Muscle of arm (tissue), 14 donors: ENCODE measurements at places on chromosomes 6 and 20.
A peak's percentile ranks its signal among the peaks of the same experiment; 100 is the strongest.

GRCh38 chr6:24823185-24823584 is 24.5 kb upstream of the ARMH2 start:
- DNase-seq: no peak

DNA sequence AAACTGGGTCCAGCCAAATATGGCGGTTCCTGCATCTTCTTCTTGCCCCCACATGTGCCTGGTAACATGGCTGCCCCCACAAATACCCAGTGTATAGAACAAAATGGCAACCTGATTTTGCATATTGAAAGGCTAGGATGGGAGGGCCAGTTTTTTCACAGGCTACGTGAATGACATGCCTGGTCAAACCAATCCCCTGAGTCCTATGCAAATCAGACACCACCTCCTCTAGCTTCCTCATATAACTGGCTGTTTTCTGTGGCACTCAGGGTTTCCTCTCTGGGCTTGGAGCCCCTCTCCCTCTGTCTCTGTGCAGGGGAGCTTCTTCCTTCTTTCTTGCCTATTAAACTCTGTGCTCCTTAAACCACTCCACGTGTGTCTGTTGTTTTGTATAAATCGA is 372.1 kb downstream of the KIF16B start:
- DNase-seq: no peak

GRCh38 chr6:40550202-40551101 is 36.7 kb downstream of the LRFN2 start:
- DNase-seq: no peak

DNA sequence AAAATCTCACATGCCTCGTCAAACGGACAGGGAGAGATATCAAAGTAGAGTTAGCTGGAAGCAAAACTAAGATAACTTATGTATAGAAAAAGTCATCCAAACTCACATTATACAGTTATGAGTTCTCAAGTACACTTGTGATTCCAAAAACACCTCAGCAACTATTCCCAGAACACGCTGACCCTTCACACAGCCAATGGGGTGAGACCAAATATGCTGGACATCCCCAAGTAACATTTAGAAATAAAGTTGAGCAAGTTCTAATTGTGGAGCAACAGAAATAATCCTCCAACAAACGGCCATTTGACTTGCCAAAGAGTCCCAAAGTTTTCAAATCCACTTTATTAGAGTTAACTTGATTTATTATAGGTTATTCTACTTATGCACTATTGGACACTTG is 52.4 kb downstream of the LY86 start:
- no peak for DNase-seq

DNA sequence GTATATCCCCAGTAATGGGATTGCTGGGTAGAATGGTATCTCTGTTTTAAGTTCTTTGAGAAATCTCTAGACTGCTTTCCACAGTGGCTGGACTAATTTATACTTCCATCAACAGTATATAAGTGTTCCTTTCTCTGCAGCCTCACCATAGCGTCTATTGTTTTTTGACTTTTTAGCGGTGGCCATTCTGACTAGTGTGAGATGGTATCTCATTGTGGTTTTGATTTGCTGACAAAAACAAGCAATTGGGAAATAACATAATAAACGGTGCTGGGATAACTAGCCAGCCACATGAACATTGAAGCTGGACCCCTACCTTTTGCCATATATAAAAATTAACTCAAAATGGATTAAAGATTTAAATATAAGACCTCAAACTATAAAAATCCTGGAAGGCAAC is 14.2 kb downstream of the OR2A4 start:
- no peak for DNase-seq

DNA sequence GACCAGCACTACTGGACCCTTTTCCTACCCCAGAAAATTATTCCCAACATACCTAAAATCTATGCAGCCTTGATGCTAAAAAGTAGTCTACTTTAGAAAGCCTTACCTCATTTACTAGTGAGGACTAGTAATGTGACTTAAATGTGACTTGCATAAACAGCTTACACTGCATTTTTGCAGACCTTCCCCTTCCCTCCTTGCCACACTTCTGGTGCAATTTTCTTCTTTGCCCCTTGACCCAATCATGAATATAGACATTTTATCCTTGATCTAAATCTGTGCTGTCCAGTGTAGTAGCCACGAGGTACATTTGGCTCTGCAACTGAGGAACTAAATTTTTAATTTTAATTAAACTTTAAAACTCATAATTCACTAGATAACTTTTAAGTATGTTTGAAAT is 7.0 kb upstream of the ZKSCAN8 start:
- DNase-seq: no peak

DNA sequence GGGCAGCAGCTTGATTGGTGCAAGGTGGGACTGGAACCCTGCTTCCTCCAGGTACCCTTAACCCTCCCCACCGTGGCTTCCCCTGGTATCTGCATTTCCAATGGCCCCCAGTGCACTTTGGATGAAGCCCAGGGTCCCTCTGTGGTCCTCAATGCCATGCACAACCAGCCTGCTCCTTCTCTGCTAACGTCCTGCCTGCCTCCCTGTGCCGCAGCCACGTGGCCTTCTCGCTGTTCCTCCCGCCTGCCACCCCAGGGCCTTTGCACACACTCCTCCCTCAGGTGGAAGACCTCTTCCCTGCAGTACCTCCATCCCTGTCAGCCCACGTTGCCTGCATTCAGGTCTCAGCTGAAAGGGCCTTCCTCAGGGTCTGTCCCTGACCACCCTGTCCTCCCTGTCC is 101.6 kb downstream of the BMP7 start:
- DNase-seq: no peak

DNA sequence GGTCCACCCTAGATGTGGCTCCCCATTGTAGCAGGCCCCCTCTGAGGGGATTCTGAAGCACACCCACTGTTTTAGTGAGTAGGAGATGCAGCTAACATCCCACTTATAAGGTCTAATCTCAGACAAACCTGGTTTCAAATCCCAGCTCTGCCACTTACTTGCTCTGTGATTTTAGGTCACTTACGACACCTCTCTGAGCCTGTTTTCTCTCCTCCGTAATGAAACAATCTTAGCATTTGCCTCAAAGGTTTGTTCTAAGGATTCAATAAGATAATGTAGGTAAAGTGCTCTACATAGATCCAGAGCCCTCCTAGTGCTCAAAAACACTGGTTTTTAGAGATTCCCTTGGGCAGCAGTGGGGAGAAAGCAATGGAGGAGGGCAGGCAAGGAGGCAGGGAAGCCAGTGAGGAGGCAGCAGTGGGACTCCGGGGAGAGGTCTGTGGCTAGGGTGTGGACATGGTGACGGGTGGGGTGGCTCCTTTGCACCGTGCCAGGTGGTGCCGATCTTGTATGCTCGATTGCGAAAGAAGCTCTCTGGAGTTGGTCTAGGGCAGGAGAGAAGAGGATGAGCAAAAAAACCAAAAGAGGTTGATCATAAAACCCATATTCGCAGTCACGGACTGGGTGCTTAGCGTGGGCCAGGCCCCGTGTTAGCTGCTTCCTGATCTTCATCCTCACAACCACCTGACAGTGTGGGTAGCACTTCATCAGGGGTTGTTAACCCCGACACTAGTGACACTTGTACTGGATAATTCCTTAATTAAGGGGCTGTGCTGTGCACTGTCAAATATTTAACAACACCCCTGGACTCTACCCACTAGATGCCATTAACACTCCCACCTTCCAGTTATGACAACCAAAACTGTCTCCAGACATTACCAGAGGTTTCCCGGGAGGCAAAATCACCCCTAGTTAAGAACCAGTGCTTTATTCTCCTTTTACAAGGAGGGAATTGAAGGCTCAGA is 16.8 kb upstream of the PTGIS start:
- no peak for DNase-seq

- DNase-seq: no peak
These were observed 12.9 kb downstream of the SOD2 start for GRCh38 chr6:159680104-159680503.

DNA sequence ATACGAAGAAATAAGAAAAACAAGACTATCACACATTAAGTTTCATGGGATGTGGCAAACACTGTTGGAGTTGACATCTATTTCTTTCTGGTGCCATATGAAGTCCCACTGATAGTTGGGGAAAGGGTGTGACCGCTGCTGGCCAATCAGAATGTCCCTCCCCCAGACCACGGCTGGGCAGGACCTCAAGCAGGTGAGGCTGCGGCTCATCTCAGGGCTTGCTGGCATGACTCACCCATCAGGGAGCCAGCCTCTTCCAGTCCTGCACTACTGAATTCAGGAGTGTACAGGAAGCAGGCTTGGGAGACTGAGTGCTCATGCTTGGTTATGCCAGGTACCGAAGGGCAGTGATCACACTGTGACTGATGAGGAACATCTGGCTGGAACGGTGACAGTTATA is 18.9 kb downstream of the PREP start:
- no peak for DNase-seq

GRCh38 chr20:17557675-17558006 is 12.2 kb upstream of the DSTN start:
- no peak for DNase-seq

- no peak for DNase-seq
These were observed 161.4 kb downstream of the FOXC1 start for GRCh38 chr6:1770968-1771723.

DNA sequence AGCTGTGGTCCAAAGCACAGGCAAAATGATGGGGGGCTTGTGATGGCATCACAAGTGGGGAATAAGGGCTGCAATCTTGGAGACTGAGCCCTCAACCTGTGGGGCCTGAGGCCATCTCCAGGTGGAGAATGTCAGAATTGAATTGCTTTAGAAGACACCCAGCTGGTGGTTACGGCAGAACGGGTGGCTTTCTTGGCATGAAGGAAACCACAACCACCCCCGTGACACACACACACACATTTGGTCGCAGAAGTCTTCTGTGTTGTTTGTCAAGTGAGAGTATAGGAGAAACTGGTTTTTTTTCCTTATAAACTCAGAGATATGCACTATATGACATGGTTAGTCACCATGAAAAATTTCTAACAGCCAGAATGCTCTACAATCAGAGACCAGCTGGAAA is 139.5 kb upstream of the CDH4 start:
- DNase-seq: no peak

DNA sequence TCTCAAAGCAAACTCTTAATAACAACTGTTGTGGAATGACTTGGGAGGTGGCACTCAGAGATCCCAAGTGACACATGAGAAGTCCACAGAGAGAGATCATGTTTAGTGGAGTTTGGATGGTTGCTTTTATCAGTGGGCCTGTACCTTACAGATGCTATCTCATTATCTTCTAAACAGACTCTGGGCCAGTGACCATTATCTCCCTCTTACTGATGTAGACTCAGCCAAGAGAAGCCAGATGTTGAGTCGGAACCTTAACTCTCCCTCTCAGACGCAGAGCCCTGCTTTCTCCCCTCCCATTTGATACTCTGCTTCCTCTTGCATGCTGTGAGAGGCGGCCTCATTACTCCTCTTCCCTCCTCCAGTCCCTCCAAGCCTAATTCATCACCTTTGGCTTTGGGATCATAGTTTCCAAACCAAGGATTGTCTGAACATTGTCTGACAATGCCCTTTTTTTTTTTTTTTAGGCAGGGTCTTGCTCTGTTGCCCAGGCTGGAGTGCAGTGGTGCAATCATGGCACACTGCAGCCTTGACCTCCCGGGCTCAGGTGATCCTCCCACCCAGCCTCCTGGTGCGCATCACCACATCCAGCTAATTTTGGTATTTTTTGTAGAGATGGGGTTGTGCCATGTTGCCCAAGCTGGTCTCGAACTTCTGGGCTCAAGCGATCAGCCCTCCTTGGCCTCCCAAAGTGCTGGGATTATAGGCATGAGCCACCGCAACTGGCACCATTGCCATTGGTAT is 4.5 kb upstream of the DDR1 start:
- DNase-seq: no peak

DNA sequence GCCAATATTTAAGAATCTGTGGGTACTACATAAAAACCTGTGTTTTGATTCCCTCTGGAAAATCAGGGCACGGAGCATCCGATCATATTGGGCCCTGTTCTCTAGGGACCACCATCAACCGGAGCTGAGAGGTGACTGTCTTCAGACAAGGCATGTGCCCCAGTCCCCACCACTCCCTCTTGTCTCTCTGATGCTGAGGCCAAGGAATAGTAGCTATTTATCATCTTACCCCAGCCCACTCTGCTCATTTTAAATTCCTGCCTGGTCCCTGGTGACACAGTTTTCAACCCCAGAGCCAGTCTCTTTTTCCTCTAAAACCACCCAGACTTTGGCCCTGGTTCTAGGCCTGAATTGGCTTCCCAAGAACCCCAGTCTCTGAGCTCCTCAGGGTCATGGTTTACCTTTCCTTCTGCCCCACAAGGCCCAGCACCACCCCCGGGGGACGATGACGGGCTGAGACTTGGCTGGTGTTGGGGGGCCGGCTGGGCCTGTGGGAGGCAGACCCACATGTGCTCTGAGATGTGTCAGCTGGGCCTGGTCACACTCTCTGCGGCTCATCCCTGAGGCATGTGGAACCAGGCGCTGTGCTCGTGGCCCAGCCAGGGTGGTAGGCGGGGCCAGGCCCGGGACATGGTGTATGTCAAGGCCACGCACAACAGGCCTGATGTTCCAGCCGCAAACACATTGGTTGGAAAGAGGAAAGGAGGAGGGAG is 114.4 kb downstream of the CEBPB start:
- peak; percentile 62 for DNase-seq

- DNase-seq: no peak
These were observed 133.6 kb upstream of the CITED2 start for GRCh38 chr6:139508023-139508422.

- DNase-seq: no peak
These were observed 1377.8 kb upstream of the CITED2 start for GRCh38 chr6:140752234-140752633.

DNA sequence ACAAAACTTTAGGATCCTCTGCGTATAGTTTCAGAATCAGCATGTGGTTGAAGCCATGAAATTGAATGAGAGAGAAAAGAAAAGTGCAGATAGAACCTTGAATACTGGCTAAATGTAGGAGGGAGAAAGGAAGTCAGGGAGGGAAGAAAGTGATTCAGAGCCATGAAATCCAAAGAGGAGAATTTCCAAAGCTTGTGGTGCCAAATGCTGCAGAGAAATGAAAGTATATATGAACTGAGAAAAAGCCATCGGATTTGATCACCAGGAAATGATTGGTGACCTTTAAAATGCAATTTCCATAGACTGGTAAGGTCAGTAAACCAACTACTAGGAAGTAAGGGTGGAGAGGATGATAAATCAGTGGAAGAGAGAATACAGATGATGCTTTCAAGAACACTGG is 142.3 kb downstream of the TFAP2A start:
- DNase-seq: no peak

DNA sequence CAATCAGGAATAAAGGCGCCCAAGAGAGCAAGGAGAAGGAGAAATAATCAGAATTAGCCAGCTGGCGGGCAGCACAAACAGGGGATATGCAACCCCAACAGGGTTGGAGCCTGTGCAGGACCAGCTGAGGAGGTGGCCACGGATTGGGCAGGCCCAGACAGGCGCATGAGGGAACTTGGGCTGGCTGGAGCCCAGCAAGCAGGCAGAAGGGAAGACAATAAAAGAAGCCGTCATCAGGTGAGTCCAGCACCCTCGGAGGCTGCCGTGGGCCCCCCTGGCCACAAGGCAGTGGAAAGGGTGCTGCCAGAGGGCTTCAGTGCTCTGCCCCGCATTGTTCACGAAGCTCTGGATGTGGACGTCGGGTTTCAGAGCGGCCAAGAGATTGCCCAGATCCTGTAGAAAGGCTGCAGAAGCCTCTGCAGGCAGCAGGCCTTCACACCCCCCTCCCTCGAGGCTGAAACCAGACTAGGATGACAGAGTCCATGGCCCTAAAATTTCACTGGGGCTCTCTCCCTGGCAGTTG is 28.4 kb upstream of the MAFB start:
- no peak for DNase-seq
